Calu3 (cell line): ENCODE measurements at places on chromosomes 1 and 21.

DNA sequence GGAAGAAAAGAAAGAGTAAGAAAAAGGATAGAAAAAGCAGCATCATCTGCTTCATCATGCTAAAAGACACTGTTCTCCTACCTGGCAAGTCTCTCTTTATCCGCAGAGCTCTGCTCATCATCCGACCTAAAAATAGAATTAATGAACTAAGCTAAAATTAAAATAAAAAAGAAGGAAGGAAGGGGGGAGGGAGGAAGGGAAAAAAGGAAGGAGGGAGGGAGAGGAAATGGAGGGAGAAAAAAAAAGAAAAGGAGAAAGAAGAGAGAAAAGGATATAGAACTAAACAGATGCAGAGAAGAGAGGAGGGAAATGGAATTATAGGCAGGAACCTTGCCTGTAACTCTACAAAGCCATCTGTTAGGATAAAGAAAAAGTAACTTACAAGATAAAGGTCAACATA is 34.1 kb downstream of the ARNT start:
- no peak for DNase-seq

DNA sequence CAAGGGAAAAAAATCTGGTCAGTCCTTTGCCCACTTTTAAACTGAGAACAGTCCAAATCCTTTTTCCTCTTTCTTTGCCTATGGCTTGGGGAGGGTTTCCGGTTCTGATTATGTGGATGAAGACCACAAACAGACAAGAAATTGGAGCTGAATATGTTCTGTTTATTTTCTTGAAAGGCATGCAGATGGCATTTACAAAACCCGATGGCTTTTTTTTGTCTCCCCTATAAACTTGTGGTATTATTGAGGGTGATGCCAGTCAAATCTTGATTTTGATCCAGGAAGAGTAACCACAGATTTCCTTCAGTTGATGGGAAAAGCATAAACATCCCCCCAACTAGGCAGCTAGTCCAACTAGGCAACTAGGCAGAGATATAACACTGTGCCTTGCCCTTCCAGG is 38.9 kb downstream of the PLPP3 start:
- no peak for DNase-seq

DNA sequence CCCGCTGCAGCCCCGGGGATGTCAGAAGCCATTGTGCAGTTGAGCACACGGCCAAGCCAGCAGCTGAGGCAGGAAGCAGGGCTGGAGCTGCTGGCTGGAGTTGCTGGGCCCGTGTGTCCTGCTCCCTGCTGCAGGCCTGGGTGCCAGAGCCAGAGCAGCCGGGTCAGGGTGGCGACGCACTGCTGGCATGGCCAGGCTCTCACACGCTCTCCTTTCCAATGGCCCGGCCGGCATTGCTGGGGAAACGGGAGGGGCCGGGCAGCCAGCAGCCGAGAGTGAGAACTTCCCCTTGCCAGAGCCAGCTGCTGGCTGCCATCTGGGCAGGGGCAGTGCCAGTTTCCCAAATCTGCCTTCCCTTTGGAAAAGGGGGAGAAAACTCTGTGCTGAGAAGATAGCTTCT is 82.4 kb upstream of the PROX1 start:
- DNase-seq: no peak

DNA sequence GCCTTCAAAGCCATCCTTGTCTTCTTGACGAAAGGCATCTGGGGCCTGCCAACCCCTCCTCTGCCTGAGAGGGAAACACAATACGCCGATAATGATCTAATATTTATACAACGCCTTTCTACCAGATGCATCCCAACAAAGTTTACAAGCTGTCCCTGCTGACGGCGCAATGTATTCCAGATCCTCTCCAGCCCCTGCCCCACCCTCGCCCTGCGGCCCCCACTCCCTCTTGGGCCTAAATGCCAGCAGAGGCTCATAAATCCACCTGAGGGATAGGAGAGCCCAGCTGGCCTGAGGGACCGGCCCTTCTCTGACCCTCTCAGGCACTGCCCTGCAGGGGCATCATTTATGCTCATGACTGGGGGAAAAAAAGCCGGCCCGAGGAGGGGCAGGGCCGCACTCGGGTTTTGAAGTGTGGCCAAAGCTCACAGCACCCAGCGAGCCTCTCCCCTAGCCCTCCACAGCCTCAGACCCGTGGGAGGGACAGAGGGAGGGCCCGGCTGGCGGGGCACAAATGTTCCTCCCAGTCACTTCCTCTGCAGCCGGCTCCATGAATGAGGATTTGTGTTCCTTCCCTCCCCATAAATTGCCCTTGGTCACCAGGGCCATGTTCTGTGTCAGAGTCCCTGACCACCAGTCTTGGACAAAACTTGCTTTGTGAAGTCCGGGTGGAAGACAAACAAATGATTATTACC is 140.3 kb downstream of the FOXD2 start:
- DNase-seq: peak; percentile 66

GRCh38 chr1:26946270-26946669 is 14.0 kb downstream of the KDF1 start:
- DNase-seq: no peak
